ENCODE measurements at places on chromosomes 12 and 14.

DNA sequence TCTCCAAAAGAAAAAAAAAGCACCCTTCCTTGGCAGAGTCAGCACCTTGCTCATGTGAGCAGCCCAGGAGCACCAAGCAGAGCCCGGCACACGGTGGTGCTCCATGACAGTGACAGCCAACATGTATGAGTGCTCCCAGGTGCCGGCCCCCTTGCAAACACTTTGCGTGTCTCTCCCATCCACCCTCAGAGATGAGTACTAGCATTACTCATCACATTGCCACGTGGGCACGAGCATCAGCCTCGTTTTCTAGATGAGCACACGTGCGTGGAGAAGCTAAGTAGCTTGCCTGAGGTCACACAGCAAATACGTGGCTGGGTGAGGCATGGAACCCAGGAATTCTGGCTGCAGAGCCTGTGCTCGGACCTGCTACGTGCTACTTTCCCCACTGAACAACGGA is 177.9 kb upstream of the PRMT8 start:
- DNase-seq, result no peak

DNA sequence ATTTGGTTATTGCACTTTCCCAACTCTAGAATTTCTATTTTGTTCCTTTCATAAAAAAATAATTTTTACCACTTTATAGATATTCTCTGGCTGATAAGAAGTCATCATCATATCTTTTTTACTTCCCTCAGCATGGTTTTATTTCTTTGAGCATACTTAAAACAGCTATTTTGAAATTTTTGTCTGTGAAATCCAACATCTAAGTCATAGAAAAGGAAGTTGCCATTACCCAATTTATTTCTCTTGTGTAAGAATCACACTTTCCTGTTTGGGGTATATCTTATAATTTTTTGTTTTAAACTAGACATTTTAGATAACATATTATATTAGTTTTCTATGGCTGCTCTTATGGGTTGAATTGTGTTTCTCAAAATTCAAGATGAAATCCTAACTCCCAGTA is 400.2 kb upstream of the OR4E1 start:
- DNase-seq, result no peak

DNA sequence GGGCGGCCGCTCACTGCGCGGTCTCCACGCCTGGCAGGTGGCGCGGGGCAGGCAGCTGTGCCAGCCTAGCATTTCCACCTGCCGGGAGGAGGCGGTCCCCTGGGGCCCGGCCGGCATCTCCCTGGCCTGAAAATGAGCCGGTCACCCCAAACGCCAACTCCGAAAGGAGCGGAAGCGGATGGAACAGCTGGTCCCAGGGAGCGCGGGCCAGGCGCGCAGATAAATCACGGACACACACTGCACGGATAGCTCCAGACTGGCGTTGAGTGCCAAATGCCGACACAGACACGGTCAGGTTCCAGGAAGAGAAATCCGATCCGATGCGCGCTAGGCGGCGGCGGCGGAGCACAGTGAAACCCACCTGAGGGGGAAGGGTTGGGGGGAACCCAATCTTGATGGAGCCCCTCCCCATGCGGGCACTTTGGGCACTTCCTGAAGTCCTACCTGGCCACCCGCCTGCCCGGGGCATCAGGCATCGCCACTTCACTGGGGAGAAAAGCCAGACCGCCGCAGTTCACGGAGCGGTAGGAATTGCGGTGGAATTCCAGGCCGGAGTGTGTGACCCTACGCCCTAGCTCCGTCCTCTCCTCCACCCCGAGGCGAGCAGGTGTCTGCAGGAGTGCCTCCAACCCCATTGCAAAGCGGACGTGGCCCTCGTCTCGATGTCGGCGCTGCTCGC is 624 bp upstream of the PLEKHD1 start:
- DNase-seq, result no peak

GRCh38 chr12:27148373-27148772 is 66.0 kb upstream of the C12orf71 start:
- DNase-seq, result no peak

DNA sequence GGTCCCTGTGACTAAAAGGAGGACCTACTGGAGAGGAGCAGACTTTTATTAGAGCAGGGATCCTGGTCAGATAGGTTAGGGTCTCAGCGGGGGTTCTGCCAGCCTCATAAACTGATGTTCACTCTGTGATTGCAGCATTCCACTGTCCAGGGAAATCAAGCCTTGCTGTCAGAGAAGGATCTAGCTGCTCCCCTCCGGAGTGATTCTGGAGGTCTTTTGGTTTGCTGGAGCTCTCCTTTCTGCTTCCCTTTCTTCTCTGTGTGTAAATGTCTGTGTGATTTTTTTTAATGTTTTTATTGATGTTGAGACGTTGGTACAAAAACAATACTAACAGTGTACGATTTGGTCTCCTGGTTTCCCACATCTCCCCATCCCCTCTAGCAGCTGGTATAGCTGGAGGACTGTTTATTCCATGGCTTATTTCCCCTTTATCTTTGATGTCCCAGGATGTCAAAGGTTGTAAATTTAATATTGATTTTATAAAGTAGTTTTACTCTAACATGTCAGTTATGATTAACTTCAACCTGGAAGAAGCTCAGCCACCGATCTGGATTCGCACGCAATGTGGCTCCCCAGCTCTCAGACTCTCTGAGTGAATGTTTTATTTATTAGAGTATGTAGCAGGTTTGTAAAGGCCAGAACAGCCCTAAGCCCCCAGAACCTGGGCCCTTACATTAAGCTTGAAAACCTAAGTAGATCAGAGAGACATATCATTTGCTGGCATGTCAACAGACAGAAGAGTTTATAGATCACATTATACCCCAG is 202.3 kb upstream of the G2E3 start:
- DNase-seq, result no peak

DNA sequence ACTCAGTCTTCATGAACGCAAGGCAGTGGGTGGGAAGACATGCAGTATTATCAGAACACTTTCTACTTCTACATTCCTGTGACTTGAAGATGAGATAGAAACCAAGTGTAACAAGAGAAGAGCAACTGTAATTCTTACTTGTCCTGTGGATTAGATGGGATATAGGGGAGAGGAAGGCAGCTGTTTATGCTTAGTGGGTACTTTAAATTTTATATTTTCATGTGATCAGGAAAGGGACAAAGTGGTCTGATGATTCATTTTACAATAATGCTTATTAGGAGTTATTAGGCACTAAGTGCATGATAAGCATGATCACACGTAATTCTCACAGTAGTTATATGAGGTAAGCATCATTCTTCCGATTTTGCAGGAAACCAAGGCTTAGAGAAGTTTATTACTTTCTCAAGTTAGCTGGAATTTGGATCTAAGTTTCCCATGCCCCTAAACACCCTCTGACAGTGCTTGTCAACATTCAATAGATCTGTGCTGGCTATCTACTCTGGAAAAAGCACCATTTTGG is 52.7 kb downstream of the PTGER2 start:
- DNase-seq, result no peak

GRCh38 chr14:54094765-54095164 is 138.1 kb upstream of the BMP4 start:
- DNase-seq, result no peak

DNA sequence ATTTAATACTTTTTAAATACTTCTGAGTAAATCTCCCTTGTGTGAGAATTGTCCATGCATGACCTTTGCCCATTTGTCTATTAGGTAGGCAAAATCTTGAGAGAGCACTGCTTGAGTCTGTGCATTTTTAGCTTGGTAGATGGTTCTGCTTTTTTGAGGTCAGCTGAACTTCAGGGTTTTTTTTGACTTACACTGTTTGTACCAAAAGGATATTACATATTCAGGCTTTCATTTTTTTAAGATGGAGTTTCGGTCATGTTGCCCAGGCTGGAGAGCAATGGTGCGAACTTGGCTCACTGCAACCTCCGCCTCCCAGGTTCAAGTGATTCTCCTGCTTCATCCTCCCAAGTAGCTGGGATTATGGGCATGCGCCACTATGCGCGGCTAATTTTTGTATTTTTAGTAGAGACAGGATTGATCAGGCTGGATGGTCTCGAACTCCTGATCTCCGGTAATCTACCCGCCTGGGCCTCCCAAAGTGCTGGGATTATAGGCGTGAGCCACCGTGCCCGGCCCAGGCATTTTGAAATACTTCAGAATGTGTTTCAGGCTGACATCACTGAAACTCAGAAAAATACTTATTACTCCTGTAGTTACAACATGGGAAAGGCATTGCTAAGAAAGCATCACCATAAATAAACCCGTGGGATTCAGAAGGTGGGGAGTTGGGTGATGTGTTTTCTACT is 11.1 kb downstream of the RASSF3 start:
- no peak for DNase-seq

- no peak for DNase-seq
Measured at GRCh38 chr14:22820731-22821130, 5.5 kb upstream of the SLC7A7 start.

- no peak for DNase-seq
Measured at GRCh38 chr14:92475451-92476187, 38.0 kb upstream of the RIN3 start.

DNA sequence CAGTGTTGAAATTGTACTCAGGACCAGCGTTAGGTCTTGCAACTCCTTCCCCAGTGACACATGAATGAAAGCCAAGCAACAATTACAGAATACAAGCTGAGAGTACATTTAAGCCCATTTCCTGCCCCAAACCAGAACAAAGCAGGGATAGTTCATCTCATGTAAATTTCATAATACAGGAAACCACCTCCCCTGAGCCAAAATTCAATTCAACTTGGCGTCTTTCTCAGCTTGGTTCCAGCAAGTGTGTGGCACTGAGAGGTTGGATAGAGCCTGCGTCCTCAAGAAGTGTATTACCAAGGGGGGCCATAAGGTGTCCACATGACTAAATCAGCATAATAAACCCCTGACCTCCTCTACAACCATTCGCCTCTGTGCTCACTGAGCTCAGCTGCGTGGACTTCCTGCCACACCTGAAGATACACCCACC is 278.9 kb upstream of the CRY1 start:
- peak; percentile 68 for DNase-seq

Data from CD4-positive, alpha-beta T cell treated with Interleukin-12 subunit alpha and Interleukin-12 subunit beta, for 1 hour (primary cell).